ENCODE measurements at places on chromosomes 7 and 10. TPM values are rescaled to one million over a fixed set of nuclear protein-coding genes. Genes with fewer than 3 reads are reported as not detected.

- DNase-seq = no peak
Measured at GRCh38 chr10:22010973-22011408, 7.5 kb upstream of the DNAJC1 start.

DNA sequence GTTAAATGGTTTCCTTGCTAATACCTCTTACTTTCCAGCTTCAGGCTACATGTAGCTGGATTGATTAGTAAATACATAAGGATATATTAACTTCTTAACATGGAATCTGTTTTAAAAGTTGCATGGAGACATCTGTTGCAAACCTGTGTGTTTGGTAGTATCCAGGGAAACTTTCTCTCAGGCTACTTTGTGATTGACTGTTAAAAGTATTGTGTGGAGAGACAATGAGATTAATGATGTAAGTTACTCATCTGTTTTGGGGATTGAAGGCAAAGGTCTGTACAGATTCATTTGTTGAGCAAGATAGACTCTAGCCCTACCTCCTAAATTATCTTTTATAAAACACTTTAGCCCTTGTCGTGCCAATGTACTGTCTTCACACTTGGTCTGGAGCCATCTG lies 6.6 kb downstream of the CREB5 start:
- DNase-seq = no peak

- DNase-seq = no peak
Measured at GRCh38 chr10:58704671-58705141, 192.0 kb downstream of the BICC1 start.

GRCh38 chr10:116215651-116216050 lies 57.4 kb downstream of the GFRA1 start:
- no peak for DNase-seq

GRCh38 chr7:51290702-51291540 lies 25.7 kb downstream of the COBL start:
- no peak for DNase-seq

- no peak for DNase-seq
Measured at GRCh38 chr7:139883814-139884213, 54.8 kb downstream of the TBXAS1 start.

DNA sequence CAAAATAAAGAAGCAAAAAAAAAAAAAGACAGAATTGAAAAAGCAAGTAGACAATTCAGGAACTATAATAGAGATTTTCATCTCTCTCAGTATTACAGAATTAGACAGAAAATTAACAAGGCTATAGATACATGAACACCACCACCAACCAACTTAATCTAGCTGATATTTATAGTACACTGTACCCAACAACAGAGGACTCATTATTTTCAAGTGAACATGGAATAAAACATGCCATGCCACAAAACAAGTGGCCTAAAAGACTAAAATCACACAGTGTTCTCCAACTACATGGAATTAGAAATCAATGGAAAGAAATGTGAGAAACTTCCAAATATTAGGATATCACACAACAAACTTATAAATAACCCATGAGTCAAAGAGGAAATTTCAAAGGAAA lies 9.1 kb downstream of the TMEM168 start:
- no peak for DNase-seq

DNA sequence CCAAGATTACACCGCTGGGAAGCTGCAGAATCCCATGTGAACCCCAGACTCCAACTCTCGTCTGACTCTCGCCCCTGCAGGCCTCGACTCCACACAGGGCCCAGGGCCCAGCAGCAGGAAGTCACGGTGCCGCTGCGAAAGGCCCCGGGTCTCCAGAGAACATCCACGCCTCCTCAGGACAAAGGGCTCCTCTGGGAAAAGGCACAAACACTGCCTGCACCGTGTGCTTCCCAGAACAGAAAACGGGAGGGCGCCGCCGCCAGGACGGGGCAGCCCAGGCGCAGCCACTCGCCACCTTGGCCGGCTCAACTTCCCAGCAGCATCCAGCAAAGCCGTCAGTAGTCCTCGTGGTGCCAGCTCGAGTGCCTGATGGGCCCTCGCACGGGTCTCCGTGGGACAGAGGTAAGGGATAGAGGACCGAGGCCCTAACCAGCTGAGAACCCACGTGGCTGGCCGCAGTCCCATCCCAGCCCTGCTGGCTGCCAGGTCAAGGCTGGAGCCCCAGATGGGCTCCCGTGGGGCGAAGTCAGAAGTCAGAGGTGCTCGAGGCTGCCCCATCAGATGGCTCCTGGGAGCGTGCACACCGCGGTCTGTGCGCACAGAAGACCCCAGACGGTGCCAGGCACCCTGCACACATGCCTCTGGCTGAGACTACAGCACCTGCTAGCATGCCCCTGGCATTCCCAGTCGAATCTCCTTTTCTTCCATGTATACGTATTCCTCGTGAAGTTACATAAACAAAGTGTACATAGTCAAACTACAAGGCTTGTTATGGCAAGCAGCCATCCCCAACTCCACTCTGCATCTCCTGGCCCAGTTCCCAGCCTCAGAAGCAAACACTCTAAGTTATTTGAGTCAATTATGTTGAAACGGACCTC lies 60.2 kb downstream of the MAD1L1 start:
- DNase-seq = no peak

DNA sequence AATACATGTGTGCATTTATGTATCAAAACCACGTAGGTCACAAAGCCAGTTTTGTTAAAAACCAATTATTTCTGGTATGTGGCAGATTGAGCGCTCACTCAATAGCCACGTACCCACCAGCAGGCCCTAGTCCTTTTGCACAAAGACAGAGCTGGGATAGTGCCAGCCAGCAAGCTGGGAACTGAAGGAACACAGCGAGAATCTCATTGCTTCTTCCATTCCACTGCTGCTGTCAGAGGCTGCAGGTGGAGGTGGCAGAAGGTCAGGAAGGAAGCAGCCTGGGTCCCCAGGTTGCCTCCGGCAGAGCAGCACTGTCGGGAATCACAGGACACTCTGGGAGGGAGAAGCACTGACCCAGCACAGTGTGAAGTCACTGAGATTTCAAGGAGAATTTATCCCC lies 385.5 kb upstream of the PFKP start:
- no peak for DNase-seq

Gene PNLIPRP1
- total RNA-seq = 4,088 TPM

DNA sequence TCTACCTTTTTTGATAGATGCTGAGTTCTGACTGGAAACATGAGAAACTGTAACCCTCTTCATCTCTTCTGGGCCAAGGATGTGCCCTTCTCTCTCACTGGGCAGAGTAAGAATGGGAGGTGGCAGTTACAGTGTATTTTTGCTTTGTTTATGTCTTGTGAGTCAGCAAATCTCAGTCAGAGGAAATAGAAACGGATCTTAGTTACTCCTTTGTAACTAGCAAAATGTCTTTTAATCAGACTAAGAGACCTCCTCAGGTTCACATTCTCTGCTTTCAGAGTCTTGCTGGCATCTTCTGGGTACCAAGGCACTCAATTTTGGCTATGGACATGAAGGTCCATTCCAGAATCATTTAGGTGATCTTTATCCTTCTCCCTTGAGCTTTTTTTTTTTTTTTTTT lies 70.9 kb downstream of the HHEX start:
- no peak for DNase-seq

DNA sequence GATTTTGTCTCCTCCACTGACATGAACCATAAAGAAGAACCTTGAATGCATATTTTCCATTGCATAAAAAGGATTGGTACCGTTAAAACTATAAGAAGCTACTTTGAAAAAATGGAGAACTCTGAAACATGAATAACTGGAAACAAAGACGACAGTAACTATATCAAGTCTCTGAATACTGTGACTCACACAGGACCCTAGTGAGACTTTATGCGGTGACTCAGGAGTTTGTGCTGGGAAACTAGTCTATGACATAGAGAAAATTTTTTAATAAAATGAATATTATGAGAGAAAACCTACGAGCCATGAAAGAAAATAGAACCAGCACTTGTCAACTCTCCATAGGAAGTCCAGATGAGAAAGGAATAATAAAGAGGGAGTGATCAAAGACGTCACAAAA lies 339.9 kb upstream of the ADARB2 start:
- DNase-seq = no peak
